ENCODE measurements at places on chromosomes 5 and 9.

- DNase-seq = no peak
Observed at GRCh38 chr5:181233088-181233800, 10.2 kb downstream of the TRIM41 start.

DNA sequence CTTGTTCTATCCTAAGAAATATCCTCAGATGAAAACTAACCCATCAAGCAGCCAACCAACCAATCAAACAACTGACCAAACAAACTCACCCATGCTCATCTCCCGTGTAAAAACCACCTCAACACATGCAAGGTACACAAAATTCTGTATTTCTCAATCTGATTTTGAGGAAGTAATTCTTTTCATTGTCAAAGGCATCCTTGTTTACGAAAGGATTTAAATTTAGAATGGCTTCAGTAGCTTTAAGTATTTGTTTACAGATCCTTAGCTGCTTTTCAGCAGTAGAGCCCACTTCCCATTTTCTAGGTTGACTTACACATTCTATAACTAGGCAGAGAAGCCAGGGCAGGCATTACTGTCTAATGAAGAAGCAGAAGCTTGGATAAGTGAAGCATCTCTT lies 78.6 kb downstream of the NTRK2 start:
- peak; percentile 26 for DNase-seq

- DNase-seq = no peak
Observed at GRCh38 chr5:107687937-107688336, 17.2 kb upstream of the EFNA5 start.

DNA sequence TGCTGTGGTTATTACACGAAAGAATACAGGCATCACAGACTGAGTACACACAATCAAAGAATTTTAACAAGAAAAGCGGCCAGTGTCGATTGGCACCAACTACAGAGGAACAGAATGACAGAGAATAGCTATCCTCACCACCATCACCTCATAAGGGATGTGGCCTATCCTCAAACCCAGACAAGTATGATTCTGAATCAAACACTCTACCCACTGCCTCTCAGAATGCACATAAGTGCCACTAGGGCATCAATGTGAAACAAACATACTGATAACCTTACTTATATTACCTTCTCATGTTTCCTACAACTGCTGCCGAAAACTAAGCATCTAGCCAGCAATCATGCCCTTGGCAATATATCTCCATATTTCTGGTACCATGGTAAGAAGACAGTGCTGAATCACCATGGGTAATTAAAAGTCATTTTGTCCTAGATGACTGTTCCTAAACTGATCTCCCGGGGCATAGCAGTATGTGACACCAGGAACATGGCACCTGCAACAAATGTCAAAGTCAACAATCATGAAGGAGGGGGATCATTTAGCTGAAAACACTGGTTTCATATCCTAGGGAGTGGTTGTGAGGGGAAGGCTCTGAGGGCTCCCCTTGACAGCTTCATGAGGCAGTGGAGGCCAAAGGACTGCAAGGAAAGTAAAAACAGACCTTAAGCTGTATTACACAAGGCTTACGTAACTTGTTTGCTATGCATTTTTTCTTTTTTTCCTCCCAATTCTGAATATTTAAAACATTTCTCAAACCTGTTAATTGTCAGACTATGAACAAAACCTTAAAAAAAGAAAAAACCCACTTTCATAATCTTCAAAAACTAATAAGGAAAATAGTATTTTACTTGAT lies 88.3 kb downstream of the LHFPL2 start:
- peak; percentile 42 for DNase-seq

DNA sequence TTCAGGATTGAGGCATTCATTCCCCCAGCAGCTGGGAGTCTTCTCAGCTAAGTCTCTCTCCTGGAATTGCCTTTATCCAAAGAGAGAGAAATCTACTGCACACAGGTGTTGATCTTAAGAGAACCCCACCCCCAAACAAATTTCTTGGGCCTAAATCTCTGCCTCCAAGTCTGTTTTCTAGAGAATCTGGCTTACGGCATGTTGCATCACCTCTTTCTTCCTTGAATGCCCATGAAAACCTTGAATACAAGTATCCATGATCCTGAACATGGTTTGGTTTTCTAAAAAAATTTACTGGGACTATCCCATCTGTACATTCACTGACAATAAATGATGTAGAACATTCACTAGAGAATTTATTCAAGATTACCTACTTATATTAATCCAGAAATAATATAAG lies 401.6 kb downstream of the PDE4D start:
- no peak for DNase-seq

DNA sequence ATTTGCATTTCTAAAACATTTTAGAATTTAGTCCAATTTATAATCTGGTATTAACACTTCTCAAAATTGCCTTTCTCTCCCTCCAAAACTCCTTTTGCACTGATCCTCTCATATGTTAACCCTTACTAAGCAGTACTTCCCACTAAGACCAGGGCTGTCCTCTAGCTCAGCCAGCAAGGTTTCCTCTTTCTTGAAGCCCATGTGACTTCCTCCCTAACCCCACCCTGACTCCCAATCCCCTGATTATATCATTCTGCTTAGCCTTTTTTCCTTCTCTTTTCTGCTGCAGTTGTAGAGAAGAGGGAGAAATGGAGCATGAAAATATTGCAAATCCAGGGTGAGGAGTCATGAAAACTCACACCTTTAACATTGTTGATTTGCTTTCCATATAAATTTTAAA lies 241.7 kb downstream of the MCTP1 start:
- DNase-seq = no peak

GRCh38 chr9:107588393-107588792 lies 98.8 kb upstream of the KLF4 start:
- DNase-seq = no peak

DNA sequence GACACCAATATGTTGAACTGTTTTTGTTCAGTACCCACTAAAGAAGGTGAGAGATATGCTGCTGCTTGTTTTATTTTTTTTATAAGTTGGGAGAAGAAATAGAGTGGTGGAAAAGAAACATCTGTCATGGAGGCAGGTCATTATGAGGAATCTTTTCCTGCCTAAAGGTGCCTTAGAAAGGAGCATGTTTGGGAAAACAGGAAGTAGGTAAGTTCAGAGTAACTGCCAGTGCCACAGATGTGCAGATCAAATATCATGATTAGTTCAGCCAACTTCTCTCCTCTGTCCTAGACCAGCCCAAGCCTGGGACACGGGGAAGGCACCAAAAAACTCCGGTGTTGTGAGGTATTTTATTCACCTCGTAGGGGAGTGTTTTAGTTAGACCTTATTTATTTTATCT lies 144.2 kb downstream of the MAN2A1 start:
- DNase-seq = no peak

GRCh38 chr9:84990850-84991513 lies 321.5 kb downstream of the NTRK2 start:
- DNase-seq = no peak

- no peak for DNase-seq
Observed at GRCh38 chr5:11400316-11400715, 503.9 kb downstream of the CTNND2 start.

DNA sequence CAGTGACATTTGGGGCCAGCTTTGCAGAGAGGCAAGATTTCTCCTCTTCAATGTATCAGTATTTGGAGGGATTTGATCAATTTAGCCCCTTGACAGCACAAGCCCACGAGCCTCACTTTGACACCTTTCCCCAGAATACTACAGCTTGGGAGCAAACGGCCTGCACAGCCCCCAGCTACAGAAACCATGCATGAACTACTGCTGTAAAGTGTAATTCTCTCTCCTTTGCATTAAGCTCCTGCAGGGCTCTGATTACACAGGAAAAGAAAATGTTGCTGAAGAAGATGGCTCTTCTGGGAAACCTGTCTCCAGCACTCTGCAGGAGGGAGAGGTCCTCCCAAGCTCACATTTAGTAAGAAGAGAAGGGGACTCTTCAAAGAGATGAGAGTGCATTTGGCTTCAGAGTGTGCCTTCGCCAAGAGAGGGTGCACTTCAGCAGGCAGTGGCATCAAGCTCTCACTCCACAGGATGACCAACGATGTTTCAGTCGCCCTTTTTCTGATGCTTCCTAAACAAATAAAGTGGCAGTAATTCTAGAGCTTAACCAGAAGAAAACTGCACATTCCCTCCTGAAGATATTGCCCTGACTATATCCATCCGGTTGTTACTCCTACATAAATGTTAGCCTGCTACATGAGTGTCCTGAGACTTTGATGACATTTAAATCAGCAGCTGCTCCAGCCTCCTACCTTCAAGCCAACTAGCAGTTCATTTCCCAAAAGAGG lies 272.2 kb downstream of the AUH start:
- no peak for DNase-seq

DNA sequence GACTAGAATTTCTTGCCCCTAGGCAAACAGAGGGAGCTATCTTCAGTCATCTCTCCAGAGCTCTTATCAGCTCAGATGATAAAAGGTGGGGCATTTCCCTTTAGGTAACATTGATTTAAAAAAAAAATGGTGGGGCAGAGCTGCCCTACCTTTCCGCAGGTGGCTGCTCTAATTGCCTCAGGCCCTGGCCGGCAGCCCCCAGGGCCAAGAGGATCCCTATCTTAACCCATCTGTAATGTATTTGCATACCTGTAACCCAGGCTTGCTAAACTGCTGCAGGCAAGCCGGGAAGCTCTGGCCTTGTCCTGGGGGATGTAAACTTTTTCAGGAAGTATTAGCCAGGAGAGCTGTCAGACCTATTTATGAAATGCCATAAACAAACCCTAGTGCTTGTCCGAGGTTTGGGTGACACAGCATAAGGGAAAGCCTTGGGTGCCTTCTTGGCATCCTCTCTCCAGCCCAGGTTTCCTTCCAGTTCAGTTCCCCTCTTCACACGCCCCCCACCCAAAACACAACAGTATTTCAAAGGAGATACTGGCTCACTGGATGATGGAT lies 20.9 kb upstream of the ZSWIM6 start:
- DNase-seq = no peak

GRCh38 chr9:134412298-134412711 lies 86.0 kb downstream of the RXRA start:
- DNase-seq = no peak

DNA sequence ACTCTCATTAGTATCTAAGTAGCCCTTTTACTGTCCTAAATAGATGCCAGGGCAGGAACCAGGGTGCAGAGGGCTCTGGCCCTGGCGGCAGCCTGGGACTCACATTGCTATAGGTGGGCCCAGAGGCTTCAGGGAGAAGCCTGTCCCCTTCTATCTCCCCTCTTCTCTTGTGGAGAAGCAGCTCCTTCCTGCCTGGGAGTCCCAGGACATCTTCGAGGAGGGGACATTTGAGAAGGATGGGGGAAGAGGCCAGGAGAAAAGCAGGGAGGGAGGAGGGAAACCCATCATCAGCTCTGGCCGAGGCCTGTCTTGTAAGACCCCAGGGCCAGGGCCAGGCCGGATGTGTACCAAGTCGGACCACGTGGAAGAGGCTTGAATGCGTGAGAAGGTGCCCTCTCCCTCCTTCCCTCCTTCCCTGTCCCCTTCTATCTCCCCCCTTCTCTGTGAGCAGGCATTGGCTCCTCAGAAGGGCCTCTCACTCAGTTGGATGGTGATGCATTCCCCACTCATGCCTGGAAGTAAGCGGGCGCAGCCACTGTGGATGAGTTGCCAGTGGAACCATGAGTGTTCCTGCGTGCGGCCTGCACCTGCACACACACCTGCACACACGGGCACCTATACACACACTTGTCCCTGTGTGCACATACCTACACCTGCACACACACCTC lies 20.7 kb upstream of the LPCAT1 start:
- DNase-seq = no peak

- no peak for DNase-seq
Observed at GRCh38 chr5:123755653-123756317, 243.8 kb downstream of the CSNK1G3 start.

DNA sequence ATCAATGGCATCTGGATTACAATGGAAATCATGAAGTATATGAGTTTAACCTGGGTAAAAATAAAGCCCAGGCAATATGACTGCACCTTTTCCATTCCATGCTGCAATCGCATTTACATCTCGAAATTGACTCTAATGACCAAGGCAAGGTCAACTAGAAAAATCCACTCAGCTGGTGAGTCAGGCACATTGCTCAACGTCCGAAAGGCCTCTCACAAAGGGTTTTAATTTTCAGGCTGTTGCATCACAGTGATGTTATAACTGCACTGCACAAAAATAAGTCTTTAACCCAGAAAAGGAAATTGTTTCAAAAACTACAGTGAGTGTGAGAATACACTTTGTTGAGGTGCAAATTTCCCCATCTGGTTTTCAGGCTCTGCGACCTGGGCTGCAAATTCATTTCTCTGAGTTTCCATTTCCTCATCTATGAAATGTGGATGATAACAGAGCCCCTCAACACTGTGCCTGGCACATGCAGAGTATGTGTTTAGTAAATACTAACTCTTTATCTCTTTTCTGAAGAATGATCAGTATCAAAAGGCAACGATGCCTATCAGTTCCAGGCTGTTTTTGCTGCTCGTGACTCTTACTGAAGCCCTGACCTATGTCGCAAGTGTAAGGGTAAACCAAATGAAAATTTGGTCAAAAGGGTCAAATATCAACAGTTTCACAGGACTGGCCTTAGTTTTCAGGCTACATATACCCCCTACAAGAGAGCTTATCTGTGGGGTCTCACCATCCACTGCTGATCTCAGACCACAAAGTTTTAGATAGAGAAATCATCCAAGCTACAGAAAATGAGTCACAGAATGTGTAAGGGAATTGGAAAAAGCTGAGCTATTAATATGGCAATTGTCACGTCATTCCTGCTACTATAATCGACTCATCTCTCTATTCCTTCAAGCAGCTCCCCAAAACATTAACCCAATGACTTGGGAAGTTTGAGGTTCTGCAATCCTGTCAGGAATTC lies 4.1 kb downstream of the NFIL3 start:
- no peak for DNase-seq

- no peak for DNase-seq
Observed at GRCh38 chr5:126645132-126645531, 44.4 kb downstream of the PHAX start.

DNA sequence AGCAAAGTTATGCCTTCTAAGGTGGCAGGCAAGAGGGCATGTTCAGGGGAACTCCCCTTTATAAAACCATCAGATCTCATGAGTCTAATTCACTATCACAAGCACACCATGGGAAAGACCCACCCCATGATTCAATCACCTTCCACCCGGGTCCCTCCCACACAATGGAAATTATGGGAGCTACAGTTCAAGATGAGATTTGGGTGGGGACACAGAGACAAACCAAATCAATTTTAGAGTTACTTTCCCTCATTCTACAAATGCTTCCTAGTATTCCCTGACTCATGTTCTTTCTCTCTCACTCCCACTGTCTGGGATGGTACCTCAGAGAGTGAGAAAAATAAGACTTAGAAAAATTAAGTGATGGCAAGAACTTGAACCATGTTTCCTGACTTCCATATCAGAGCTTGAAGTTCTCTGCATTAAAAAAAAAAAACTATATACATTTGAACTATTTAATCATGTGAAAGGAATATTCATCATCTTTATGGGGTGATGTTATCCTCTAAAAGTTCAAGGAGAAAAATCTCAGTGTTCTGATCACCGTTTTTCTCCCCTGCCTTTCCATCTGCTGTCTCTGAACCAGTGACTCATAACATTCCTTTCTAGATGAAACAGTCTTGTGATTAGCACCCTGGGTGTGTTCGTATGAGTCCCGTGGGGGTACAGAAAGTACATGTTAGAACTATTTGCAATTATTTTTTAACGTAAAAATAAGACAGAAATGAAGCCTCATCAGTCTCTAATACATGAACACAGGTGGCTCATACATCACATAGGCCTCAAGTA lies 282.9 kb downstream of the SLF1 start:
- no peak for DNase-seq

Measured in esophagus muscularis mucosa (tissue), 4 donors.